ENCODE measurements at places on chromosomes 7 and 10.

DNA sequence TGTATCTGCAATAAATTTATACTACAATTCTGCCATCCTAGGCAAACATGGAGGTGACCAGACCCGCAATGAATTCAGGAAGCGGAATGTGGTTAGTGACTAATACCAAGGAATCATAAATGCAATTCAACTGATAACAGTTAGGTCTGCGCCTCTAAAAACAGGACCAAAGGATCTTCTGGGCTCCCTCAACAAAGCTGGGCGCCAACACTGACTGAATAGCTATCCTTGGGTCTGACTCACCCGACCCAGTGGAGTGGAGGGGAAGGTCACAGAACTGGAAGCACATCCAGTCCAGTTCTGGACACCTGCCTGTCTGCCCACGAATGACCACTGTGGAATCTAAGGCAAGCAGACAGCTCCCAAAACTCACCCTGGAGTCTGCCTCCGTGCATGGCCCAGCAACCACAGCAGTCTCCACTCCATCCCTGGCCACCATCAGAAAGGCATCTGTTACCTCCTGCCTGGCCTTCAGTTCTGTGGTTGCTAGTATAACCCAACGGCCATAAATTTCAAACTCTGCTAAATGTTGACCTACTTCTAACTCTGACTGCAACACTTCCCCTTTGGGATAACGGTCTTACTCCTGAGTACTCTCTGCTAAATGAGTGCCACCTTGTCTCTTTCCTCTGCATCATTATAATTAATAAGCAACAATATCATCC is 43.0 kb upstream of the DLX6 start:
- no peak for DNase-seq

GRCh38 chr7:138837627-138838026 is 39.6 kb upstream of the ATP6V0A4 start:
- DNase-seq = no peak

GRCh38 chr7:129741743-129742213 is 130.3 kb downstream of the NRF1 start:
- no peak for DNase-seq

- DNase-seq = no peak
These were observed 203.0 kb upstream of the MEOX2 start for GRCh38 chr7:15889507-15889906.

DNA sequence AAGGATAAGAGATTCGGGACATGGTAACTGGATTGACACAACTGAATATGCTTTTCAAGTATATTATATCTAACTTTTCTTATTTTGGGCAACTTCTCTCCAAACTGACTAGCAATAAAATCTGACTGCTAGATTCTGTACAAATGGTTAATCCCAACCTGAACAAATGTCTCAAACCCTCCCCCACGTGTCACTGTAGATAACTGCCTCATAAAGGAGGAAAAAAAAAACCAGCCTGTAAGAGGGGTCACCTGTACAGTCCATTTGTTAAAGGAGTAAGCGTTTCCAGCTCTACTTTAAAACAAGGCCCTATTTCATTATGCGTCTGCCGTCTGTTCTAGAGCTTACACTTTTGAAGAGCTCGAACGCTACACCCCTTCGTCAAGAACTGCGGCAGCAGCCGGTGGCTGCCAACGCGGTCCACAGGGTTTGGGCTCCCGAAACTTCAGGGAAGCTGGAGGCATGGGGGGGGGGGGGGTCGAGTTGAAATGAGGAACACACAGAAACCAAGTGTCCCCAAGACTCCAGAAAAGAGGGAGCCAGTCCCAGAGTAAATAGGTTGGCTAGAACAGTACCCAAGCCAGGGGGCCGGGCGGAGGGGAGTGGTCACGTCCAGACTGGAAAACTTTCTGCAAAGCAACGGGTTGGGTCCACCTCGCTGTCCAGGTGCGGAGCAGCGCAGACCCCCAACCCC is 492 bp downstream of the COG5 start:
- DNase-seq = no peak

GRCh38 chr7:6533893-6534495 is 17.3 kb downstream of the GRID2IP start:
- no peak for DNase-seq

DNA sequence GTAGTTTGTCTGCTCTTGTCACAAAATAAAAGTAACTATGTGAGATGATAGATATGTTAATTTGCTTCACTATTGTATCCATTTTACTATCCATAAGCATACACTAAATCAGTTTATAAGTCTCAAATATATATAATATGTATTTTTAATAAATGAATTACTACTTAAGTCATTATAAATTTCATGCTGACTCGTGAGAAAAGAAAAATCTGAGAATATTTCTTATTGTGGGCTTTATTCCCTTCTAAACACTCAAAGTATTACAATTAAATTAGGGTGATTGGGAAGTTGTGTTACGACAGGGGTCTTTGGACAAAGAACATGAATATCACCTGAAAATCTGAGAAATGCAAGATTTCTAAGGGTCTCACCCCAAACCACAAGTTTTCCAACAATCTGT is 48.7 kb upstream of the RELN start:
- DNase-seq = no peak

- no peak for DNase-seq
These were observed 34.2 kb downstream of the MYOF start for GRCh38 chr10:93447970-93448369.

- DNase-seq = no peak
These were observed 36.2 kb downstream of the NOLC1 start for GRCh38 chr10:102188298-102188940.

DNA sequence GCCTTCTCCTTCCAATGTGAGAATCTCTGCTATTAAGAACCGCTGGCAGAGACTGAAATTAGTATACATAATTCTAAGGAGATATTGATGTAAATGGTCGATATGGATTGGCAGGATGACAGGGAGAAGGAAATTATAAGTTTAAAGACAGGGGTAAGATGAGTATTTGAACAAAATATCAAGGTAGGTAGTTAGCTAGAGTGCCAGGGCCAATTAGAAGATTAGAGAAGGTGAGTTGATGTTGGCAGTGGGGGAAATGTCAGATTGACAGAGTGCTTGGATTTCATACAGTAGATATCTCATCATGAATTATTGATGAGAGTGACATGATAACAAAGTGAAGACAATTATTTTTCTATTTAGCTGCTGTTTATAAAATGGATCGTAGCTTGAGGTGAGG is 74.1 kb downstream of the BTRC start:
- no peak for DNase-seq

DNA sequence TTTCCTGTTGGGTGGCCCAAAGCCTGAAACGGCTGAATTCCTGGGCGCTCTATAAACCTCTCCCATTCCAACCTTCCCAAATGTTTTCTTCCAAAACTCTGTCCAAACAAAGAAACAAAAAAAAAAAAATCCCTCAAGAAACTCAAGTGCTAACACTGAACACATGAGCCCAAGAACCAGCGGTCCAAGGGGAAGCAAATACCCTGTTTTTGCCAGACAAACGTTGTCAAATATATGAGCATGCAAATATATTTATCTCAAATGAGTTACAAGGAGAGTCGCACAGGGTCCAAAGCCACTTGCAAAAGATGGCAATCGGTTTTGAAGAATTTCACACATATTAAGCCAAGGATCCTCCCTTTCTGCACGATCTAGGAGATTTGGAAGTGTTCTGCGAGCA is 23.3 kb upstream of the EMX2 start:
- no peak for DNase-seq

- DNase-seq = no peak
These were observed 15.8 kb upstream of the MYL10 start for GRCh38 chr7:101644879-101645278.

GRCh38 chr7:95481271-95482165 is 4.2 kb upstream of the ASB4 start:
- DNase-seq = no peak

- DNase-seq = no peak
These were observed 58.7 kb downstream of the DNAJC1 start for GRCh38 chr10:21944727-21945386.

- no peak for DNase-seq
These were observed 69.6 kb upstream of the GATA3 start for GRCh38 chr10:7984896-7985295.

DNA sequence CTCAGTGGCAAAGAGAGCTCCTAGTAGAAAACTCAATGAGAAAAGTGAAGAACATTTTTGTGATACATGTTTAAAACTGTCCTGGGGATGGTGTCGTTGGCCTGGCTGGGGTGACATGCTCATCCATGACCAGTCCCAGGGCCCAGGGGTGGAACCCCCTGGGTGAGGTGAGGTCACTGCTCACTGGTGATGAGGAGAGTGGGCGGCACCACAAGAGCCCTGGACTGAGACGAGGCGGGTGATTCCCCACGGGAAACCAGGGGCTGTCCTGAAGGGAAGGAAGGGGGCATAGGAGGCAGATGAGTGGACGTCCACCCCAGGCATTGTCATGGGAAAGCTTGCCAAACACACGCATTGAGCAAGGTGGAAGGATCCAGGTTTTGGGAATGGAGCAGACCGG is 54.6 kb downstream of the HTR5A start:
- no peak for DNase-seq

DNA sequence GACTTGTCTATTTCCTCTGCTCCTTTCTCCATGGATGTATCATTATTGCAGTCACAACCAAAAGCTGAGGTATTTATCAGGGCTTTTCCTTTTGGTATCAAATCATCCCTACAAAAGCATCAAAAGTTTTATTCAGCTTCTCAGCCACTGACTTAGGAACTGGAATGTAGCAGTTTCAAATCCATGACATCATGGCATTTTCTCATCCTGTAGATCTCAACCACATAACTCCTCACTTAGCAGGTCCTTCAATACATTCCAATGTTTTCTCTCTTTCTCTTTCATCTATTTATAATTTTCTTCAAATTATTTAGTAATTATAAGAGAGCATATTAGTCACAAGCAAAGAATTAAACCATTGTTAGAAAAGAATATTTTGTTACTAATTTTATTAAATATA is 537.4 kb upstream of the SORCS1 start:
- DNase-seq = no peak

DNA sequence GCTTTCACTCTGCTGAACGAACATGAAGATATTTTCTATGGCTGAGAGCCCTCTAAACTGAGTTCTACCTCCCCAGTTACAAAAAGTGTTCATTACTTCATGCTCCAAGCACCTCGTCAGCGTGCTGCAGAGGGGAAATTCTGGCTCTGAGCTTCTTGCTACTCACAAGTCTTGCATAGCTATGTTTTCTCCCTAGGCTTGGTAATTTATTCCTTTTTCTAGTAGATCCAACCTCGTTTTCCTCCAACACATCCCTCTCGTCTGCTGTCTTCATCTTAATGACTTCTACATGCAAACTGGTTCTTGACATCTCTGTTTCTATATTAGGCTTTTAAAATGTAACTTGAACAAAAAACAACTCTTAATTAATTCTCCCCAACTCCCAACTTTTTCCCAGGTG is 1034.5 kb downstream of the REEP3 start:
- DNase-seq = no peak

DNA sequence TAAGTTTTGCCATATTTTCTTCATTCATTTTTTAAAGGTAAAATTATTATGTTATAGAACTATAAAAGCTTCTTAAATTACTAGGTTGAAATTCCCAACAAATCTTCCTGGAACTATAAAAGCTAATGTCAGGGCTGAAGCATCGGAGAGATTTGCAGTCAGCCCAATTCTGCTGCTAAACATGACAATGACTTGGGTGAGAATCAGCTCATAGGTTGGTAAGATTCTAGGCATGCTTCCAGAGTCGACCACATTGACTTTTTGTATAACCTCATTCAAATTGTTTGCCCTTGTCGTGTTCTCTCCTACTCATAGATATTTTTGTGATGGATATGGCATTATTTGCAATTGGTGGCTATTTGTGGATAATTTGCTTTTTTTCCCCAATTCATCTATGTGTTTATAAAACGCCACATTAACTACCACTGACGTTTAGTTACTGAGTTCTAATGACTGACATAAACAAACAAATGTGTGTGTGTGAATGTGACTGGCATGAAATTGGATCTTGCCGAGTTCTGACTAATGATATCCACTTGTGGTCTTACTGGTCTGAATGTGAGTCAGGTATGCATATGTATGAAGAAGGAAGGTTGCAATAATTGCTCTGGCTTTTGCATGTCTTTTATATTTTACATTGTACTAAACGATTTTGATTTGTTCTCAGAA is 579.8 kb downstream of the PARD3 start:
- DNase-seq = no peak

GRCh38 chr7:129013048-129013724 is 41.7 kb downstream of the TNPO3 start:
- no peak for DNase-seq

DNA sequence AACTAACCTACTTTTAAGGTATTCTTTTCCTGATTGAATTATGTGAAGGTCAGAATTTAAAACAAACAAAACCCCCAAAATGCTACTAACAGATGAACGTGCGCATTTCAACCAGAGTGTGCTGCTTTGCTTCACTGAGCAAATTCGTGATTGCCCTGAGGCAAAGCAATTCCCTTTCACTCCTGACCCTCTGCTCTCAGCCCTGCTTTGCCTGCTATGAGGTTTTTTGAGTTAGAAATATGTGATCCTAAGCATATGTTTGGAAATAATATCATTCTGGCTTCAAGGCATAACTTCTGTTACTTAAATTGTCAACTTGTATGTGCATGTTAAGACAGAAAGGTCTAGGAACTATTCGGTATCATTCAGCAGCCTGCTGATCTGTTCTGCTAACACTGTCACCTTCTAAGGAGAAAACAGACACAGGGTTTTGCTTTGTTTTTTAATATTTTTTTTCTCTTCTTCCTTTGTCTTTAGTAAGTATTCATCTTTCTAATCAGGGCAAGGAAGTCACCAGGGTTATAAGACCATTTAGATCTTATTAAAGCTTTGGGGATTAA is 124.2 kb downstream of the GNAT3 start:
- no peak for DNase-seq

DNA sequence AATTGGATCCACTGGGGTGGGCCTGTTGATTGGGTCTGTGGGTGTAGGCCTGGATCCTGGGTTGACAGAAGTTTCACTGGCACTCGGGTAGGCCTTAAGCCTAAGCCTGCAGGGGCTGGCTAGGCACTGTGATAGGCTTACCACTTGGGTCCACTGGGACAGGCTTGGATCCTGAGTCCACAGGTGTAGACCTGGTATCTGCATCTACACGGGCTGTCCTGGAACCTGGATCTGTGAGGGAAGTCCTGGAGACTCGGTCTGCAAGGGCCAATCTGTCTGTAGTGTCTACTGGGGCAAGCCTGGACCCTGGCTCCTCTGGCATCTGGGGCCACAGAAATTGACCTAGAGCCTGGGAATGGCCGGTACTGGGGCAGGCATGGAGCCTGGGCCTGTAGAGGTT is 219.0 kb upstream of the NRG3 start:
- no peak for DNase-seq
